ENCODE measurements at places on chromosomes 3 and 15.

DNA sequence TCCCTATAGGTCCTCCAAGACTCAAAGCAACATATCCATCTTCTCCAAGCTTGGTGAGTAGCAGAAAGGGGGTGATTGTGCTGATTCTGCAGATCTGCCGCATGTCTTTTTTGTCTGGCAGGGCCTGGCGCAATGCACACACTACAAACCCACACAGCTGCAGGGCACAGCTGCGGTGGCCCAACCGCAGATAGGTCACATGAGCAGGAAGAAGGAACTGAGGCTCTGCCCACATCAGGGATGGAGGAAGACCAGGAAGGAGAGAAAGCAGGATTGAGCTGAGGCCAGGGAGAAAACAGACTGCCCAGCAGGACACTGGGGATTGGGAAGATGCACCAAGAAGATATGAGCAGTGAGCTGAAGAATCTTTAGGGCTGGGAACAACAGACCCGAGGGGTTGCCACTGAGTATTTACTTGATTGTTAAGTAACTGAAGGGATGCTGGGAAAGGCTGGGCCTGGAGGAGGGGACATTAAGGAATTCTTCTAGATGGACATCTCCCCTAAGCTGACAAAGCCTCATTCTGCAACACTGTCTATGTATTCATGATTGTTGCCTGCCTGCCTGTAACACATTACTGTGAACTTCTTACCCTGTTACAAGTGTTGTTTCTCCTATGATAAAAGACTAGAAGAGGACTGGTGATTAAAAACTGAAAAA is 126.7 kb downstream of the MYLK start:
- DNase-seq: peak; percentile 13

DNA sequence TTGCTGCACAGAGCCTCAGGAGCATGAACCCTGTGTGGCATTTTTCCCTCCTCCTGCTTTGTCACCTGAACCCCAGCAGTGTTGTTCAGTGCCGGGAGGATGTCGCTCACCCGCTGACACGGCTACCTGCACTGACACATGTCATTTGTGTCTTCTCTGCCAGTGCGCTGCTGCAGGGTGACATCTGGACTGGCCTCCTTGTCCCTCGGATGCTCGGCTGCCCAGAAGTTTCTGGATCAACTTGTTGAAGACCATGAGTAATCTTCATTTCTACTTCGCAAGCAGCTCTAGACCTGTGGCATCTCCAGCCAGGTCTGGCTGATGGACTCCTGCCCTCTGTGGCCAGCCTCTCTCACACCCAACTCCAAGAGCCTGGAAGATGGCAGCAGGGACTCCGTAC is 311.1 kb upstream of the C2CD4B start:
- no peak for DNase-seq

- no peak for DNase-seq
Measured at GRCh38 chr3:187849016-187849654, 103.9 kb upstream of the BCL6 start.

- DNase-seq: no peak
Measured at GRCh38 chr15:25777037-25777436, 86.1 kb downstream of the ATP10A start.

- DNase-seq: no peak
Measured at GRCh38 chr3:169271936-169272335, 391.6 kb downstream of the MECOM start.

DNA sequence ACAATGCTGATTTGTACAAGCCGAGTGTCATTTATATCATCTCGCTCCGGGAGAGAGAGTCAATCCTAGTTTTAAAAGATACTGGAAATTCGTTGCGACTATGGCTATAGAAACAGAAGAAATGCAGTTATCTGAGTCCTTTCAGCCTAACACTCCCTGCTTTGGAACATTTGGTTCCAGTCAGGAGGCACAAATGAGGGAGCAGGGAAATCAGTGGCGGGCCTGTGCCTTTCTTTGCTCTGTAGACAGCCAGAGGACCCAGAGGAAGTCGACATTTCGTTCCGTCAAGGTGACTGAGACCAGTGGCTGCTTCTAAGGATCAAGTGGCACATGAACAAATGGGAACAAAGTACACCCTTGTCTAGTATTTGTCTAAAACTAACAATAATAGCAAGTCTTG is 745 bp upstream of the RIOX2 start:
- no peak for DNase-seq

GRCh38 chr15:31341071-31341470 is 14.4 kb downstream of the KLF13 start:
- no peak for DNase-seq

GRCh38 chr3:119195911-119196310 is 22.5 kb downstream of the UPK1B start:
- DNase-seq: no peak

- DNase-seq: no peak
Measured at GRCh38 chr3:191531434-191531972, 70.5 kb downstream of the PYDC2 start.

DNA sequence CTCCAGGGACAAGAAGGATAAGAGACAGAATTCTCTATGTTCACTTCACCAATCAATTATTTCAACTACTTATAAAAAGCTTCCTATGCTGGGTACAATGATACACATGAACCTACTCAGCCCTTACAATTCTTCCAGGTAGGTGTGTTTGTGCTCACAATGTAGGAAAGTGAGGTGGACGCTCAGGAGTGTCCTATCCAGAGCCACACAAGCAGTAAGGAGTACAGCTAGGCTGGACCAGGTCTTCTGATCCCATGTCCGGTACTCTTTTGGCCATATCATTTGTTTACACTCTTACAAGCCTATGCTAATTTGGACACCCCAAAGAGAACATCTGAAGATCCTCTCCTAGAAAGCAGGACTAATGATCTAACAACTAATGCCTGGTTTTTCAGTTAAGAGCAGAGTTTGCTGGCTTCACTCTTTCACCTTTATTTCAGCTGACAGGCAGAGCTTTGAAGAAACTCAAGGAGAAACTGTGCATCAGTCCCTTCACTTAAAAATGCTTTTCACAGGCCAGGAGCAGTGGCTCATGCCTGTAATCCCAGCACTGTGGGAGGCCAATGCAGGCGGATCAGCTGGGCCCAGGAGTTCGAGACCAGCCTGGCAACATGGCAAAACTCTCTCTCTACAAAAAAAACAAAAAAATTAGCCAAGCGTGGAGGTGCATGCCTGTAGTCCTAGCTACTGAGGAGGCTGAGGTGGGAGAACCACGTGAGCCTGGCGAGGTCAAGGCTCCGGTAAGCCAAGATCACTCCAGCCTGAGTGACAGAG is 27.5 kb downstream of the IGF2BP2 start:
- DNase-seq: no peak

- DNase-seq: no peak
Measured at GRCh38 chr3:151460774-151461450, at the start of gene IGSF10. Gene IGSF10 (minus strand): TSS chr3:151461061. CDS start chr3:151458709, 2,352 bp downstream.

- no peak for DNase-seq
Measured at GRCh38 chr3:48625600-48625999, 4.0 kb upstream of the TMEM89 start.

GRCh38 chr3:197368330-197368729 is 69.9 kb upstream of the DLG1 start:
- DNase-seq: no peak

GRCh38 chr15:49808341-49808740 is 187.5 kb downstream of the DTWD1 start:
- no peak for DNase-seq

DNA sequence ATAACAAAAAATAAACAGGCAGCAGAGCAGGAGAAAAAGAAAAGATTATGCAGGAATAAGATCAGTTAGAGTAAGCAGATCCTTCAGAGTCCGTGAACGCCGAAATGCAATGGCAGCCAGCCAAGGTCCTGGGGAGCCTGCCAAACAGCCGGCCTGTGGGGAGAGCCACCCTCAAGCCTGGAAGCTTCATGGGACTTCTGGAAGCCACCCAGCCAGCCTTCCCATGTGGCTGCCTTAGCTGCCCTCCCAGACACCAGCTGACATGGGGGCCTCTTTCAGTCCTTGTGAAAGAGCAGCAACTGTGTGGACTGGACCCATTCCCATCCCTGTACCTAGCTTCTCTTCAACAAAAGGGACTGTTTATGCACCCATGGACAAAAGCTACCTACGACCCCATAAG is 64.9 kb upstream of the RAD18 start:
- no peak for DNase-seq
